ENCODE measurements at places on chromosomes 16 and 17. TPM values are rescaled to one million over a fixed set of nuclear protein-coding genes. Genes with fewer than 3 reads are reported as not detected.

The IRF8 gene
- total RNA-seq, result 19.2 TPM

GRCh38 chr17:5672815-5673430, 88.6 kb upstream of the NLRP1 start:
- DNase-seq, result no peak

DNA sequence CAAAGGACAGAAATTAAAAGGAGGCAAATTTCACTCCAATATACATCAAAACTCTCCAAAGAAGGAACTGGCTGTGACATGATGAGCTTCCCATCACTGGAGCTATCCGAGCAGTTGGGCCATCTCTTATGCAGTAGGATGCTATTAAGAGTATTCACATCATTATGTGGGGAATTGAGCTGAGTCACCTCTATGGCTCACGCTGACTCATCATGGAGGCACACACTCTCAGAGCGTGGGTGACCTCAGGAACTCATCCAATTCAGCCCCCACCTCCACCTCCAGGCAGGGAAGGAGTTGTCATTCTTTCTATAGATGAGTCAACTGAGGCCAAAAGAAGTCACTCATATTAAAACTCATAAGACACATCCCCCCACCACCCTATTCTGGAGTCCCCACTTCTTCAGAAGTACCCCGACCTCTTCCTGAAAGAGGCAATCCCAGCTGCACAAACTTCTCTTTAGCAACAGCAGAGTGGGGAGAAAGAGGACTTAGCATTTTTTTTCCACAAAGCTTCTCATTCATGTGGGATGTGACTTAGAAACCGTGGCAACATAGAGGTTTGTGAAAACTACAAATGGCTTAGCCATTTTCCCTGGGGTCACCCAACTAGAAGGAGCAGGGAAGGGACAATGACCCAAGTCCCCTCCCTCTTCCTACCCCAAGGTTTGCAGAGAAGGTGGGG, 32.5 kb downstream of the ABCC12 start:
- DNase-seq, result no peak

DNA sequence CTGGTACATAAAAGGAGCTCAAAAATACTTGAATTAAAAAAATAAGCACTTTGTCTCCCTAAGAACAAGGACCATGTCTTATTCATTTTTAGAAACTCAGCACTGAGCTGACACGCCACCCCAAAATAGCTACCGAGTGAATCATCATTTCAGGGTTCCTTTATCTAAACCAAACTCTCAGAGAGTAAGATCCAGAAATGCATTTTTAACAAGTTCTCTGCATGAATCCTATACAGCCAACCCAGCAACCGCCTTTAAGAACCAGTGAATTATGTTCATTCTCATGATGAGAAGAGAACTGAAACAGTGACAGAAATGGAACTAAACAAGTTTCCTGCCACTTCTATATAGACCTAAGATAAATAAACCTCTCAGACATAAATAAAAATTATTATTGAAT, 8.7 kb downstream of the C16orf87 start:
- no peak for DNase-seq

The TRPV3 gene
- 0.79 TPM for total RNA-seq

The EPOP gene
- 47.0 TPM for total RNA-seq

DNA sequence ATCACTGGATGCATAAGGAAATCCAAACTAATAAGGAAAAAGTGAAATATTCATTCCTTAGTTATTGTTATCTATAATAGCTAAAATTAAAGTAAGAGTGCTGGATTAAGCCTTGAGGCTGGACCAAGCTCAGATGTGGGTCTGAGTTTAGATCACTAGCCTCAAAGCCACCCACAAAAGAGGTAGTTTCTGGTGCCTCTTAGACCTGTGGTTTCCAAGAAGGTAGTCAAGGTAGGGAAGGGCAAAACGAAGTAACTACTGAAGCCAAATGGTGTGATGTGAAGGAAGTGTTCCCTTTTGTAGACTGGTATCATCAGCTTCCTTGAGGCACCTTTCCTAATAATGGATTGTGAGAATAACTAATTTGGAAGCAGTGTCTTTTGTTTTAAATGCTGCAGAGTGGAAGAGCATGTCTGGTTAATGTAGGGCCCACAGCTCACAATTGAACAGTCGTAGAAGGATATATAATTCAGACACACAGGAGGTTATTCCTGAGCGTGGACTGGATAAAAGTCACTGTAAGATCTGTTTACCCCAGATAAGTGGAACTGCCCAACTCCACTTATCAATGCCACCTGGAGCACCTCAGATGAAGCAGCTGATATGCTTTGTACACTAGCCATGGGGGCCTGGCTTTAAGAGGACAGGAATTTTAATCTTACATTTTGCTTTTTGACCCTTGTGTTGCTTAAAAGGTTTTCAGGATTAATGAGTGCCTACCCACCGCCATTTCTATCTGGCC, 31.7 kb upstream of the LCMT1 start:
- no peak for DNase-seq
